ENCODE measurements at places on chromosomes 4 and X. TPM values are rescaled to one million over a fixed set of nuclear protein-coding genes. Genes with fewer than 3 reads are reported as not detected.

The MAGEA2 gene
- not detected for polyA plus RNA-seq

The CT45A5 gene
- polyA plus RNA-seq = not detected

The MAGEA1 gene
- not detected for polyA plus RNA-seq

The SPIN2A gene
- 0.08 TPM for polyA plus RNA-seq

The SH3D19 gene
- polyA plus RNA-seq = 13.4 TPM

The RBMXL3 gene
- polyA plus RNA-seq = not detected

The PAGE2B gene
- polyA plus RNA-seq = not detected

DNA sequence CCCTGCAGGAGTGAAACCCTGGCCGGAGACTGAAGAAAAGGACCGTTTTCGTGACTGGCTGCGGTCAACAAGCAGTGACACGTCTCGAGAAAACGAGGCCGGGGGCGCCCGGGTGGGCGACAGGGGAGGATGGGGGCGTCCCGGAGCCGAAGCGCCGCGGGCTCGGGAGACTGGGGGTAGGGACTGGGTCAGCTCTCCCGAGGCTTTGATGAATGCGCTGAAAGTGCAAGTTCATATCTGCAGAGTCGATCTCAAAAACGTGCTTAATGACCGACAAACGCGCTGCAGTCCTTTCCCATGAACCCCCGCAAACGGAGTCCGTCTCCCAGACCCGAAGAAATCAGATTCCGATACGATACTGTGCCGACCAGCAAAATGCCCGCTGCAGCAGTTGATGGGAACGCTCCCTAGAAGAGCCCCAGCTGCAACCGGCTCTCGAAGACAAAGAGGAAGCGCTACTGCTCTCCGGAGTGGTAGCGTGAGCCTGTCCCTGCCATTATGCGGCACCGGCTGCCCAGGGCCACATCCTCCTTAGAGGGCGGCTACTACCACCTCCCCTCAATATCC, 806 bp upstream of the CD99L2 start:
- H3K36me3 ChIP-seq = no peaks in the 10 kb centered on the region
- H3K4me1 ChIP-seq = no peaks in the 10 kb centered on the region
- peak; percentile 35 for DNase-seq
- H3K27me3 ChIP-seq = no peaks in the 10 kb centered on the region
- H3K4me3 ChIP-seq = peak overlapping the region; percentile 77

DNA sequence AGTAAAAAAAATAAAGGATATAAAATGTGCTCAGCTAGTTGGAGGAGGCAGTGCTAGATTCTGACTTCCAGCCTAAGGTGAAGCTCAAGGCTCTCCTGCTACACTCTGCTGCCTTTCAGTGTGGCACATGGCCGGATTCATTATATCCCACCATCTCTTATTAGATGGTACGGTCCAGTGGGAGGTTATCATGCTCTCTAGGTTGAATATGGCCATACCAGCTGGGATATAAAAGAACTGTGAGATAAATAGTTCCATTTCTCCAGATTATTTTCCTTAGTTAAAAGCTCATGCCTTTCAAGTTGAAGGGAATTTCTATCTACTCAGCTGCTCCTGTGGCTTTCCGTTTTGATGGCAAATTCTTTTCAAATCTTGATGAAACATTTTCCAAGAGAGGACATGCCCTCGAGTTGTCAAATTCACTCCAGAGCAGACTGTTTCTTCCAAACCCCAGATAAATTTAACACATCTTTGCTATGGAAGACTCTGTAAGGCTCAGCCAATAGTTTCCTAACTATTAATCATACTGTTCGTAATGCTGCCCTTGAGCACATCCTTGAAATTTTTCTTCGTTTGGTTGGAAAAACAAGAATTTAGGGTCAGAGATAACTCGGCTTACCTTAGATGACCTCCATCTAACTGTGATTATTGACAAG, 2.2 kb upstream of the MGARP start:
- DNase-seq = no peak
- no peak overlapping the region for H3K27ac ChIP-seq
- no peak overlapping the region for H3K4me3 ChIP-seq
- peaks cover under 1% of the 10 kb centered on the region for H3K36me3 ChIP-seq
- H3K4me1 ChIP-seq = no peaks in the 10 kb centered on the region
- no peaks in the 10 kb centered on the region for H3K27me3 ChIP-seq

GRCh38 chr4:83378419-83378818, 43.8 kb upstream of the HPSE start:
- no peak overlapping the region for H3K4me3 ChIP-seq
- H3K4me1 ChIP-seq = no peaks in the 10 kb centered on the region
- H3K36me3 ChIP-seq = no peaks in the 10 kb centered on the region
- H3K27me3 ChIP-seq = no peaks in the 10 kb centered on the region
- no peak for DNase-seq

GRCh38 chr4:57110640-57111511, 691 bp upstream of the IGFBP7 start:
- peaks cover 22% of the 10 kb centered on the region for H3K27me3 ChIP-seq
- H3K4me1 ChIP-seq = peaks cover 4% of the 10 kb centered on the region
- no peaks in the 10 kb centered on the region for H3K36me3 ChIP-seq
- peak overlapping the region; percentile 74 for H3K4me3 ChIP-seq
- peak overlapping the region; percentile 77 for H3K27ac ChIP-seq

- no peak overlapping the region for H3K27ac ChIP-seq
- H3K4me1 ChIP-seq = no peaks in the 10 kb centered on the region
- no peak for DNase-seq
- H3K36me3 ChIP-seq = no peaks in the 10 kb centered on the region
- no peak overlapping the region for H3K4me3 ChIP-seq
Observed at GRCh38 chr4:37568489-37568888, 117.7 kb downstream of the RELL1 start.

- H3K36me3 ChIP-seq = no peaks in the 10 kb centered on the region
- no peaks in the 10 kb centered on the region for H3K4me1 ChIP-seq
- no peak for DNase-seq
- no peak overlapping the region for H3K4me3 ChIP-seq
- H3K27me3 ChIP-seq = no peaks in the 10 kb centered on the region
- H3K27ac ChIP-seq = no peak overlapping the region
Observed at GRCh38 chr4:32147446-32148085, 1427.4 kb downstream of the PCDH7 start.

GRCh38 chr4:48431401-48431800, 51.7 kb upstream of the SLC10A4 start:
- peaks cover 12% of the 10 kb centered on the region for H3K36me3 ChIP-seq
- DNase-seq = no peak
- H3K4me3 ChIP-seq = no peak overlapping the region
- H3K27me3 ChIP-seq = no peaks in the 10 kb centered on the region
- H3K4me1 ChIP-seq = no peaks in the 10 kb centered on the region
- no peak overlapping the region for H3K27ac ChIP-seq

GRCh38 chr4:40587351-40587750, 42.3 kb downstream of the RBM47 start:
- H3K36me3 ChIP-seq = no peaks in the 10 kb centered on the region
- no peak overlapping the region for H3K4me3 ChIP-seq
- no peak overlapping the region for H3K27ac ChIP-seq
- H3K4me1 ChIP-seq = no peaks in the 10 kb centered on the region
- H3K27me3 ChIP-seq = no peaks in the 10 kb centered on the region

DNA sequence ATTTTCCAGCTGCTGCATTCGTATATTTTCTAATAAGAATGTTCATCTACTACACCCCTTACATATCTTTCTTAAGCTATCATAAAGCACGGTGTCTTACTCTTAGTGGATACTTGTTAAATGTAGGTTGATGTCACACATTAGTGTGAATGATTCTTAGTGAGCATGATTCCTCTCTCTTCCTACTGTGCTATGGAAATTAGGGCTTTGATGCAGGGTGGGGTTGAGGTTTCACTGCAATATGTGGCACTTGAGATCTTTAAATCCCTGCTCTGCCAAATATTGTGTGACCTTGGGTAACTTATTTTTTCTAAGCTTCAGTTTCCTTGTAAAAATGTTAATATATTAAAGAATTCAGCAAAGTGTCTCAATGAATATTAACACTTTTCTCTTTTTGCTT, 188.4 kb downstream of the PDGFRA start:
- H3K36me3 ChIP-seq = no peaks in the 10 kb centered on the region
- H3K4me3 ChIP-seq = no peak overlapping the region
- DNase-seq = no peak

- H3K27ac ChIP-seq = no peak overlapping the region
- H3K4me3 ChIP-seq = no peak overlapping the region
- H3K4me1 ChIP-seq = peaks cover 26% of the 10 kb centered on the region
- no peaks in the 10 kb centered on the region for H3K27me3 ChIP-seq
Observed at GRCh38 chr4:76315267-76315918, 8.9 kb downstream of the STBD1 start.

- no peak for DNase-seq
- H3K4me1 ChIP-seq = no peaks in the 10 kb centered on the region
- H3K36me3 ChIP-seq = no peaks in the 10 kb centered on the region
- H3K4me3 ChIP-seq = no peak overlapping the region
- no peak overlapping the region for H3K27ac ChIP-seq
Observed at GRCh38 chrX:18666614-18667013, 5.3 kb downstream of the RS1 start.

- H3K27ac ChIP-seq = no peak overlapping the region
- no peak for DNase-seq
- H3K4me3 ChIP-seq = no peak overlapping the region
- H3K36me3 ChIP-seq = no peaks in the 10 kb centered on the region
- H3K4me1 ChIP-seq = no peaks in the 10 kb centered on the region
Observed at GRCh38 chr4:65943076-65943475, 272.8 kb upstream of the EPHA5 start.
